MV-4-11 (cell line): ENCODE measurements at places on chromosomes 4 and X.

DNA sequence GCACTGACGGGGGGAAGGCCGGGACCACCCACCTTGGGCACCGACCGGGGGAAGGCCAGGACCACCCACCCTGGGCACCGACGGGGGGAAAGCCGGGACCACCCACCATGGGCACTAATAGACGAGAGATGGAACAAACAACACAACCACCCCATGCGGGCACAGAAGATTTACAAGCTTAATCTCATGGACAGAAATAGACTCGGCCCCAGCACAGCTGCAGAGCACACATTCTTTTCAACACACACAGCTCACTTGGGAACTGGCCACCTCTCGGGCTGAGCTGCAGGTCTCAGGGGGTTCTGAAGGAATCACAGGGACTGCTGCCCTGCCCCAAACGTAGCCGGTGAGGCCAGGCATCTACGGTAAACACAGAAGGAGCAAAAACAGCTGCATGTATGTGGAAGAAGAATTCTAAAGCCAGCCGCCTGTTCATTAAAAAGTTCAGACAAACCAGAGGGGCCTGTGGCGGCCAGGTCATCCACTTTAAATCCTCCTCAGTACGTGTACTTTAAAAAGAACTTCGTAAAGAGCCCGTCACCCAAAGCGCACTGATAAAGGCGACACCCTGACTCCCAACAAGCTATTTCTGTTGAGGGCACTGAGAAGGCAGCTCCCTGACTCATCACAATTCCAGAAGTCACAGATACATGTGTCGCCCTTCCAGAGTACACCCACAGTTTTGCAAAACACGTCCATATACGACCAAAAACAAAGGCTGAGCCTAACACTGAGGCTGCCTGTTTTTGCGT lies 17.7 kb downstream of the PPP2R3B start:
- DNase-seq, result no peak

GRCh38 chrX:17527135-17527701 lies 152.2 kb downstream of the NHS start:
- DNase-seq, result peak; percentile 57

DNA sequence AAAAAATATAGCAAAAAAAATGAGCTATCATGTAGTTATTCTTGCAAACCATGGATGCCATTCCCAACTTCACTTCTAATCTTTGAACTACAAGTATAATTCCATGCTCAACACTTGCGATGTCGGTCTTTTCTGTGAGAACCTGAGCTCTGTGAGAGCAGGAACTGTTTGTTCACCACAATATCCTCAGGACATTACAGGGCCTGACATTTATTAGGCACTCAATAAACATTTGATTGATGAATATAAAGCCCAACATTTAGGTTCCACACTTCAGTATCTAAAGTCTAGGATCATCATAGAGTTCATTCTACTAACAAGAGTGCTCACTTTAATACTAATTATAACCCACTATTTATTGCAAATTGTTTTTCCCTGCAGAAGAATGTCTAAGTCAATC lies 211.6 kb upstream of the FAM241A start:
- no peak for DNase-seq

DNA sequence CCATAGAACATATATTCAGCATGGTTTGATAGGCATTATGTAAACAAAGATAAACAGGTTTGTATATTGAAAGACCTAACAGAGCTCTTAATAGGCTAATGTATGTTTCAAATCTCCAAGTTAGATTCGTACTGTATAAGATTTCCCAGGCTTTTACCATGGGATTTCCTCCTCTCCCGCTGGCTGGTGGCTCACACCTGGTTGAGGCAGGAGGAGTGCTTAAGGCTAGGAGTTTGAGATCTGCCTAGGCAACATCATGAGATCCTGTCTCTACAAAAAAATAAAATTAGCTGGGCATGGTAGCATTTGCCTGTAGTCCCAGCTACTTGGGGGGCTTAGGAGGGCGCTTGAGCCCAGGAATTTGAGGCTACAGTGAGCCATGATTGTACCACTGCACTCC lies 5.4 kb downstream of the CPE start:
- DNase-seq, result no peak

DNA sequence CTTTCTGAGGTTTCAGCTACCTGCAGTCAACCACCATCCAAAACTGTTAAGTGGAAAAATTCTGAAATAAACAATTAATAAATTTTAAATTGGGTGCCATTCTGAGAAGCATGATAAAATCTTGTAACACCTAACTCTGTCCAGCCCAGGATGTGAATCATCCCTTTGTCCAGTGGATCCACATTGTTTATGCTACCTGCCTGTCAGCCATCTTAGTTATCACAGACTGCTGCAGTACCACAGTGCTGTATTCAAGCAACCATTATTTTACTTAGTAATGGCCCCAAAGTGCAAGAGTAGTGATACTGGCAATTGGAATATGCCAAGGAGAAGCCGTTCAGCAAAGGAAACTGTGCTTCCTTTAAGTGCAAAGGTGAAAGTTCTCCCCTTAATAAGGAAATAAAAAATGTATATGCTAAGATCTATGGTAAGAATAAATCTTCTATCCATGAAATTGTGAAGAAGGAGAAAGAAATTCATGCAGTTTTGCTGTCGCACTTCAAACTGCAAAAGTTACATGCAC lies 20.6 kb downstream of the CAMK2D start:
- no peak for DNase-seq

DNA sequence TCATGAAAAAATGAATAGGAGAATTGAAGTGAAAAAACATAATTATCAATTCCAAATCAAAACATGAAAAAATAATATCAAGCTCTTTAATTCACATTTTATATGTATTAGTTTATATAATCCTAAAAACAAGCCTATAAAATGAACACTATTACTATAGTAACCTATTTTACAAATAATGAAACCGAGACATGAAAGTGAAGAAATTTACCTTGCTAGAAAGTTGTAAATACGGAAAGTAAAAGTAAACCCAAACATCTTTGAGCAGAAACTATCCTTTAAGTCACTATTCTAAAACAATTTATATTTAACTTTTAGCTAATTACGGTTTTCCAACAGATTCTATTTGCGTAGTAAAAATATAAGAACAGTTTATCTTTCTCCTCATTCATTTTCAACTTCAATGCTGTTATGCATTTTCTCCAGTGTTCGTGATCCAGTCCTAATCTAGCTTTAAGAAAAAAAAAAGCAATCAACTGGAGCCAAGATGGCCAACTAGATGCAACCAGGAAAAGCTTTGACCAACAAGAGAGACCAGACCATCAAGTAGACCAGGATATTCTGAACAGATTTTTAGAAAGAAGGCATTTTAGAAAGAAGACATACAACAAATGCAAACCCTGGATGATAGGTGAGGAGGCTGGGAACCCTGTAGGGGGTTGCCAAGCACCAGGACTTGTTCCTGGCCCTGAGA lies 67.0 kb downstream of the DDX53 start:
- DNase-seq, result no peak

DNA sequence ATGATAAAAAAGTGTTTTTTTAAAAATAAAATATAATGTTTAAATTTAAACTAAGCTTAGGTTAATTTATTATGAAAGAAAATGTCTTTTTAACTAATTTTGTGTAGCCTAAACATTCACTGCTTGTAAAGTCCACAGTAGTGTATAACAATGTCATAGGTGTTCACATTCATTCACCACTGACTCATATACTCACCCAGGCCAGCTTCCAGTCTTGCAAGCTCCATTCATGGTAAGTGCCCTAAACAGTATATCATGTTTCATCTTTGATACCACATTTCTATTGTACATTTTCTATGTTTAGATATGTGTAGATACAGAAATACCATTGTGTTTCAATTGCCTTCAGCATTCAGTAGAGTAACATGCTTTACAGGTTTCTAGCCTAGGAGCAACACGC lies 530.3 kb downstream of the EPHA5 start:
- DNase-seq, result no peak

DNA sequence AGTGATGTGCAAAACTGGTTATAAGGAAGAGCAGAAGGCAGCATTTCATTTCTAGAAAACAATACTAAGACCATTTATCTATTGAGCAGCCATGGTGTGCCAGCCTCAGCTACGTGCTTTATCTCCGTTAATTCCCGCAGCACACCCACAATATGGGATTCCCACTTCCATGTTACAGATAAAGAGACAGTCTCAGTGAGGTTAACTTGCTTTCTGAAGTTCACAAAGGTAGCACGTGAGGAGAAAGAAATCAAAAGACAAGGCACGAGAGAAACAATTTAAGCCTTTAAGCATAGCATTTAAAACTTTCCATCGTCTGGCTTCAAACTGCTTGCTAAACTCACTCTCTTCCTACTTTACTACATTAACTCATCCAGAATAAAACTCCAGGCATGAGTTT lies 8.0 kb upstream of the RPL34 start:
- no peak for DNase-seq

DNA sequence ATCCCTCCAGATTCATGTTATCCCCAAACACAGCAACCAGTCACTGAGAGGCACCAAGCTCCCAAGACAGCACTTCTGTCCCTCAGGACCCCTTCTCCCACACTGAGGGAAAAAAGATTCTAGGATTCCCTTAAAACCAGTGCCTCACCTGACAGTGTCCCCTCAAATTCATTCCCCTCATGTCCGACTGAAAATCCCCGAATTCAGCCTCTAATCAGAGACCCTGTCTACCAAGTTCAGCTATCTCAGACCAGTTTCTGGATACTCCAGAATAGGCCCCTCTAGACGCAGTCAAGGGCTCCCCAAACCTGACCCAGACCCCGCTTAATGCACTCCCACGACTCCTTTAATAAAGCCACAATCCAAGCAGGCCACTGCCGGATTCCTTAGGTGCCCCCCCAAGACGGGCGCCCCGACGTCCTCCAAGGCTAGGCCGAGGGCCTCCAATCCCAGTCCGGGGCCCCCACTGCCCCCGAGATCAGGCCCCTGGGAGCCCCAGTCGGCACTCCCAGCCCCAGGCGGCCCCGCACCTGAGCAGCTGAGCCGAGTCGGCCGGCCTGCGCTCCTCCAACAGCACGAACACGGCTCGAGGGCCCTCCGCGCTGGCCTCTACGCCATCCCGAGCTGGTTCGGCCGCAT lies 457 bp downstream of the TFE3 start:
- DNase-seq, result no peak

GRCh38 chr4:17823871-17824669 lies 13.3 kb downstream of the NCAPG start:
- no peak for DNase-seq

- DNase-seq, result no peak
Measured at GRCh38 chr4:33537527-33537926, 2706.8 kb downstream of the ARAP2 start.

DNA sequence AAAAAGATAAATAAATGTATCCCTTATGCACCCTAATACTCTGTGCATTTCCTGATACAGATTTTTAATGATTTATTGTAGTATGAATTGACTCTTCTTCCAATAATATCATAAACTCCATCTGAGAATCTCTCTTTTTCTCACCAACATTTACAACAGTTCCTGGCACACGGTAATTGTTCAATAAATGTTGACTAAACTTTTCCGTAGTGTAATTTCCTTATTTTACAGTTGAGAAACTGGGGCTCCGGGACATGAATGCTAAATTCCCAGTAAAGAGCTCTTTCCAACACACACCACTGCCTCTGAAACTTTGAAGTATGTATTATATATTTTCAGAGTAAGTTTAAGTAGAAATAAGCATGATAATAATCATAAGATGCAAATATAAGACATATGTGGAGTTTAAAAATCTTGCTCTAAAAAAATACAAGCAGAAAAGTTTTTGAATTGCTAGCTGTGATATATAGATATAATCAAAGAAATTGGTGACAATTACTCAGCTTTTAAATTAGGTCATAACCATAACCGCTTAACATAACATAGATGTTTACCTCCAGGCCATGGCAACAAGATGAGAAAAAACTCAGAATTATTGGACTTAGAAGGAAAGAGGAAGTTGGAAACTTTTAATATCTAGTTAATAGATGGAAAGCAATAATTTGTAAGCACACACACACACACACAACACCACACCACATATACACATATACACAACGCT lies 28.2 kb upstream of the ANTXR2 start:
- DNase-seq, result no peak

- DNase-seq, result no peak
Measured at GRCh38 chr4:94577136-94577535, 125.4 kb downstream of the PDLIM5 start.

DNA sequence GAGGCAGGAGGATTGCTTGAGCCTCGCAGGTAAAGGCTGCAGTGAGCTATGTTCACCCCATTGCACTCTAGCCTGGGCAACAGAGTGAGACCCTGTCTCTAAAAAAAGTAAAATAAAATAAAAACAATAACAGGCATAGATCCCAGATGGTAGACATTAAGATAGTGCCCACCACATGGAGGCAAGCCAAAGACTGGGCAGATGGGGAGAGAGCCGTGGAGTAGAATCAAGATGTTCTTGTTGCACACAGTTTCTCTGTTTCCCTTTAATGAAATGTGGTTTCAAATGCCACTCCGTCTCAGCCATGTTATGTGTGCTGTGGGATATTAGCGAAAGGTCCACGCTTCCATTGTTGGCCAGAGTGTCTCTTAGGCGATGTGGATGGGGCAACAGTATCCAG lies 63.8 kb upstream of the TBL1X start:
- no peak for DNase-seq

DNA sequence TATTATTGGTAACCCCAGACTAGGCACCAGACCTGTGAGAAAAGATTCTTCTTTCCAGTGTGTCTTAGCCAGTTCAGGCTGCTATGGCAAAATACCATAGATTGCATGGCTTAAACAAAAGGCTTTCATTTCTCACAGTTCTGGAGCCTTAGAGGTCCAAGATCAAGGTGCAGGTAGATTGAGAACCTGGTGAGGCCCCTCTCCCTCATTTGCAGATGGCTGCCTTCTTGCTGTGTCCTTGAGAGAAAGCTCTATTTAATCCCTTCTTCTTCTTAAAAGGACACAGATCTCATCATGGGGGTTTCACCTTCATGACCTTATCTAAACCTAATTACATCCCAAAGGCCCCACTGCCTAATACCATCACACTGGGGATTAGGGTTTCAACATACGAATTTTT lies 3.5 kb upstream of the PDLIM3 start:
- no peak for DNase-seq

DNA sequence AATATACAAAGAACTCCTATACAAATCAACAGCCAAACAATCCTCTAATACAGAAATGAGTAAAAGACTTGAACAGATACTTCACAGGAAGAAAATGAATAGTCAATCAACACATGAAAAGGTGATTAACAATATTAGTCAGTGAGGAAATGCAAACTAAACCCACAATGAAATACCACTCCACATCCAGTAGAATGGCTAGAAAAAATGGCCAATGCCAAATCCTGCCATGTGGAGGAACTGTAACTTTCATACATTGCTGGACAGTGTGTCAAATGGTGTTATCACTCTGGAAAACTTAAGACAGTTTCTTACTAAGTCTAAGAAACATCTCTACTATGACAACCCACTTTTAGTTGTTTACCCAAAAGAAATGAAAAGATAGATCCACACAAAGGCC lies 59.5 kb downstream of the NSG1 start:
- no peak for DNase-seq

GRCh38 chr4:98203332-98204235 lies 57.6 kb upstream of the RAP1GDS1 start:
- DNase-seq, result peak; percentile 69

DNA sequence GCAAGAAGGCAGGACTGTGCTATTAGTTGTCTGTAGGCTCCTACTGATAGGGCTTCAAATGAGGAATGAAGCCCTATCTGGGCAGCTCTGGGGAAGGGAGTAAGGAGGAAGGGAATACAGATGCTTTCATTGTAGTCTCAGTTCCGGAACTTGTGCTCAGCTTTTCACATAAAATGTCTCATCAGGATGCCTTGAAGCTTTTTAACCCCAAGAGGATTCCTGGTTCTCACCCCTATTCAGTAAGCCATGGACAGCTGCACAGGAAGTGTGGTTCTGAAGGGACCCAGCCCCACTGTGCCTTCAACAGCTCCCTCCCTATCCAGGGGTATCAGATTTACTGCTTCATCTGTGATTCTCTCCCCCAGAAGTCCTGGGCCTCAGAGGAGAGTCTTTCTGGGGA lies 5.0 kb downstream of the ARMCX5 start:
- DNase-seq, result no peak
